Mammary epithelial cell (primary cell): ENCODE measurements at places on chromosomes 1 and 21. TPM values are rescaled to one million over a fixed set of nuclear protein-coding genes. Genes with fewer than 3 reads are reported as not detected.

The PTAFR gene
- 38.1 TPM for polyA plus RNA-seq

The SOX13 gene
- polyA plus RNA-seq, result 13.2 TPM

The PMVK gene
- polyA plus RNA-seq, result 40.1 TPM

The CELA2A gene
- not detected for polyA plus RNA-seq

The OLIG2 gene
- not detected for polyA plus RNA-seq

The PRRX1 gene
- polyA plus RNA-seq, result 0.18 TPM

The FAM163A gene
- not detected for polyA plus RNA-seq

The S100PBP gene
- polyA plus RNA-seq, result 12.4 TPM
